ENCODE measurements at places on chromosomes 6 and 20. TPM values are rescaled to one million over a fixed set of nuclear protein-coding genes. Genes with fewer than 3 reads are reported as not detected.

- no peak overlapping the region for H3K4me3 ChIP-seq
- H3K27ac ChIP-seq, result no peak overlapping the region
These were observed 263.7 kb downstream of the TAF4 start for GRCh38 chr20:61801857-61802442.

GRCh38 chr6:20464847-20465246, 63.2 kb downstream of the E2F3 start:
- no peaks in the 10 kb centered on the region for H3K4me1 ChIP-seq
- no peaks in the 10 kb centered on the region for H3K27me3 ChIP-seq
- no peak for DNase-seq

DNA sequence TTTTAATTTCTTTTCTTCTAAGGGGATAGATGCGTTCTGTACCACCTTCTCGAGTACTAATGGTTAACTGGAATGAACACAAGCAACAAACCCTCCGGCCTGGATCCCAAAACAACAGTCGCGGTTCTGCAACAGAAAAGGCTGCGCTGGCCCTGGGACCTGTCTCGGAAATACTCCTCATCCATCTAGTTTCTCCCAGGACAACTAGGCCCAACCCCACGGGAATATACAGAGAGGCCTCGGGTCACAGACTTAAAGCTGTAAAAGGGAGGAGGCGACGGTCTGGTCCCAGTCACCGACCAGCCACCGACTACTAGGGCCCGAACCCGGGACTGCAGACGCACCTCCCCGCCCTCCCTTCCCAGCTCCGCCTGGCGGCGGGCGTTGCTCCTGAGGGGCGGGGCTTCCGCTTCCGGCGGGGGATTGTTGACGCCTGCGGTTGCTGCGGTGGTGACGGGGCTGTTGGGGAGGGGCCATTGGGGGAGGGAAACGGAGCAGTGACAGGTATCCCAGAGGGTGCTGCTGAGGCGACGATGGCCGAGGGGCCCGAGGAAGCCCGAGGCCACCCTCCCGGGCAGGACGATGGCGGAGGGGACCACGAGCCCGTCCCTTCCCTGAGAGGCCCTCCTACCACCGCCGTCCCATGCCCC, at the start of gene FAM8A1:
TSS of gene FAM8A1 (plus strand) at position 426 of the 650 bp plus-strand sequence. CDS start at position 534, 108 bp downstream.
- H3K36me3 ChIP-seq, result peaks cover 8% of the 10 kb centered on the region
- peaks cover 35% of the 10 kb centered on the region for H3K4me1 ChIP-seq
- H3K27ac ChIP-seq, result peak within 1 kb of the TSS; percentile 91
- peak within 1 kb of the TSS; percentile 57 for H3K4me3 ChIP-seq
- no peaks in the 10 kb centered on the region for H3K27me3 ChIP-seq

GRCh38 chr20:24314053-24314452, 155.4 kb upstream of the SYNDIG1 start:
- H3K4me3 ChIP-seq, result no peak overlapping the region
- H3K27ac ChIP-seq, result no peak overlapping the region
- H3K36me3 ChIP-seq, result no peaks in the 10 kb centered on the region
- peaks cover 17% of the 10 kb centered on the region for H3K4me1 ChIP-seq
- H3K27me3 ChIP-seq, result no peaks in the 10 kb centered on the region

- no peak overlapping the region for H3K27ac ChIP-seq
- H3K4me3 ChIP-seq, result no peak overlapping the region
- peaks cover 7% of the 10 kb centered on the region for H3K27me3 ChIP-seq
- no peak for DNase-seq
- no peaks in the 10 kb centered on the region for H3K36me3 ChIP-seq
These were observed 58.8 kb upstream of the SLCO4A1 start for GRCh38 chr20:62583424-62583920.

GRCh38 chr6:3727593-3728108, 23.9 kb downstream of the PXDC1 start:
- no peaks in the 10 kb centered on the region for H3K27me3 ChIP-seq
- no peak overlapping the region for H3K4me3 ChIP-seq
- no peaks in the 10 kb centered on the region for H3K4me1 ChIP-seq
- H3K27ac ChIP-seq, result no peak overlapping the region

GRCh38 chr6:159832946-159833345, 32.9 kb downstream of the PNLDC1 start:
- H3K4me1 ChIP-seq, result peaks cover 17% of the 10 kb centered on the region
- no peaks in the 10 kb centered on the region for H3K27me3 ChIP-seq
- no peak overlapping the region for H3K4me3 ChIP-seq
- no peaks in the 10 kb centered on the region for H3K36me3 ChIP-seq

Gene GRM1
- not detected for total RNA-seq

Gene DYNLRB1
- total RNA-seq, result 81.2 TPM

Gene RIMS1
- total RNA-seq, result not detected

Measured in CD8-positive, alpha-beta memory T cell (primary cell).